DMS53 (cell line): ENCODE measurements at places on chromosomes 3 and 15.

DNA sequence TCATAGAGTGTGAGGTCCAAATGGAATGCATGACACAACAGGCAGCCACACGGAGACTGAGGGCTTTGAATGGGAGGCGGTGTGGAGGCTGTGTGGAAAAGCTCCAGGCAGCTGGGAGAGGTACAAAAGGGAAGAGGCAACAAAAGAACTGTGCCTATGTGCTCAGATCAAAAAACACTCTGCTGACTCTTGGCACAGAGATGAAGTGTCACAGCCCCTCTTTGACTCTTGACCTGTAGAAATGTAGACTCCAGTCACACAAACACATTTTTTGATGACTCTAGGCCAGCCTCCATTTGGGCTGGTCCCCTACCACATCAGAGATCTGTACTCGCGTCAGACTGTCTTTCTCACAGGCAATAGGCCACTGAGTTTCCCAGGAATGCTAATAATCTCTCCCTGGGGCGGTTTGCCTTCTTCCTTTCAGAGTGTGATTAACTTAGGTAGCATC is 456.0 kb downstream of the TUSC7 start:
- DNase-seq = no peak

DNA sequence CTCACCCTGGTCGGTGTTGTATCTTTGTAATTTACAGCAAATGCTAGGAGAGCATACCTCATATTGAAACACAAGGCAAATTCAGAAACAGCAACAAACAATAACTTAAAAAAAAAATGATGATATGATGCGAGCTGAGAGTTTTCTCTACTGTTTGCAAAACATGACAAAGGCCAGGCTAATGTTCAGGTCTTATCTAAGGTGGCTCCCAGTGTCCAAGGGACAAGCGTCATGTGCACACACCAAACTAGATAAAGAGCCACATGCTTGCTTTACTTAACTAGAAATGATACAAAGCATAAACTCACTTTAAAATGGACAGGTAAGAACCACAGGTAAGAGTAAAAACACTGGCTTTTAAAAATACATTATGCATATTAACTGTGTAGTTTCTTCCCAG is 375.9 kb downstream of the FOXP1 start:
- DNase-seq = peak; percentile 45

DNA sequence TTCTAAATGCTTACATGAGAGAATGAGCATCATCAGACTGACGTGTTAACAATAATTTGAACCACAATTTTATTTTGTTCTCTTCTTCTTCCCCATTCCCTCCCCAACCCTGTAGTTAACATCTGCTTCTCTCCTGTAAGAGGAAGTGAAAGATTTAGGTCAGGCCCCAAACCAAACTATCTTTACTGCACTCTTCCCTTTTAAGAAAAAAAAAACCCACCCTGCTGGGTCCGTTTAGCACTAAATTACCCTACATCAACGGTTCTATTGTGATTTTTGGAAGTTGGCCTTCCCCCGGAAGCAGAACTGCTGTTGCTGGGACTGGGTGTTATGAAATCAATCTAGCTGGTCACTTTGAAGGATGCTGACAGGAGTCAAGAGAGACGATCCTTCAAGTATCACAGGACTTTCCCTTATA is 49.4 kb downstream of the NFKBIZ start:
- DNase-seq = no peak

DNA sequence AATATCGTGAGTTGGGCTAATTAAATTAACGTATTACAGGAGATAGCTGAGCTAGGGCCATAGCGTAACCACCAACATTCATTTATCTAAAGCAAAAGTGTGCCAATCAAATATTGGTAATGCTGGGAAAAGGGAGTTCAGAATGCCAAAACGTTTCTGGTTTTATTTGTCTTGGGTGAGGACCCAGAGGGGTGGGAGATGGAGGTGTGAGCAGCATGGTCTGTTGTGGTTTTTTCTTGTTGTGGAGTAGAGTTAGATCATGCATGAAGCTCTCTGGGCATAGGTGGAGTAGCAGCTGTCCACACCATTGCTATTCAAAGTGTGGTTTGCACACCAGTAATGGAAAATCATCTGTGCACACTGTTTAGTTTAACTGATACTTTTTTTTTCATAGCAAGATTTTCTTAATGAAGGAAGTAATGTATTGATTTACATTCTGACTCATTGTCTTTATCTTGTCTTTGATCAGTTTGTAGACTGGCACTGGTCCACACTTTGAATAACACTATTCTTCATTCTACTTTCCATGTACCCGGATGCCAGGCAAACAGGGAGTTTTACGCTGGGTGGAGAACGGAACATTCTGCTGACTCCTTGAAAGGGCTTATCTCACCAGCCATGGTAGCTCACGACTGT is 50.8 kb upstream of the CRTC3 start:
- no peak for DNase-seq

GRCh38 chr3:68757157-68757556 is 175.2 kb downstream of the TAFA4 start:
- DNase-seq = no peak

DNA sequence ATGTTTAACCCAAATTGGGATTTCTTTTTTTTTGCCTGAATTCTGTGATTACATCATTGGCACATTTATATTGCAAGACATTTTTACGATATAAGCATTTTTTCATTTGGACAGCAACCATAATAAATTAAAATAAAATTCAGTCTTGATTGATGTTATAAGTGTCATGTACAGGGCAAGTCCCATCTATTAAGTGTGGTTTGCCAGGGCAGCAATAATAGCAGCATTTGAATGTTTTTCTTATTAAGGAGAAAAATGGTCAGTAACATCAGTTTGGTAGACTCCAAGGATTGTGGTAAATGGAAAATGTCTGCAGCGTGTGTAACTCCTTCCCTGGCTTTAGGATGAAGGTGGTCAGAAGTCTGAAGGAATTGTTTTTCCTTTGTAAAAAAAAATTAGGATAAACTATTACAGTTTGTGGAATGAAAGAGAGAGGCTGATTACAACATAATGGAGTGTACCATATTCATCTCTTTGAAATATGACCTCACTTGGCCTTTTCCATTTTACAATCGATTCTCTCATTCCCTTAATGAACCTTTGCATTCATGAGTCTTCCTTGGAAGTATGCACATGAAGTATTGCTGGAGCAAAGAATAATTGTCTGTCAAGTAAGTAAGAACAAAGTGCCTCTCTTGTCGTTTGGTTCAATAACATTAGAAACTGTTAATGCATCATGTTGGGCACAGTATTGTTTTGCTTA is 405.4 kb upstream of the THRB start:
- DNase-seq = no peak

- DNase-seq = no peak
Observed at GRCh38 chr3:45711931-45712330, 22.7 kb downstream of the SACM1L start.

DNA sequence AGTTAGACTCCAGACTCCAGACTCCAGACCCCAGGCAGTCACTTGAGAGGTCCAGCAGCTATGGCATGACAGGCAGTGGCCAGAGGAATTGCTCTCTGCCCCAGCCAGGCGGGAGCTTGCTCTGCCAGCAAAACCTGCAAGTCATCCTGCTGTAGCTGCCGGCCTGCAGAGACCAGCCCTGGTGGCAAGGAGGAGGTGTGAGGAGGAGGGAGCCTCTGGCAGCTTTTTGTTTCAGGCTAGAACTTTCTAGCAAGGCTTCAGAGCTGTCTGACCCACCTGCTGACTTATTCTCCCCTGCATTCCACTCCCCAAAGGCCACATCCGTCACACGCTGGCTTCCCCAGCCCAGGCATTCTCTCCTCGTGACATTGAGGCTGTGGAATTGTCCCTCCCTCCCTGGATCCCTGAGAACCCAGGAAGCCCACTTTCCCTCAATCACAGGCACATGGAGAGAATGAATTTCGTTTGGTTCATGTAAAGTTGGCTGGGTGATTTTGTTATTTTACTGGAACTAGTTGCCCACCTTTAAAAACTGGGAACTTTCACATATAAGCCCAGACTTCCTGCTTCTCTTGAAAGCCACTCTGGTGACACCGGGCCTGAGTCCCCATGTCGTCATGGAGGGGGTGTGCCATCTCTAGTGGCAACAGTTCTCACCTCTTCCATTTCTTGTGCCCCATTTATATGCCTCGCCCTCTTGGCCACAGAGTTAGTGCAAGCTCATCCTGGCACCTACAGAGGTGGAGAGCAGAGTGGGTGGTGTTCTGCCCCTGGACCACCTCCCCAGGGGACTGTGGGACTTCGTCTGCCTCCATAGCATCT is 82.7 kb downstream of the ABHD5 start:
- peak; percentile 14 for DNase-seq

GRCh38 chr3:134364061-134364935 is 9.9 kb downstream of the AMOTL2 start:
- no peak for DNase-seq

DNA sequence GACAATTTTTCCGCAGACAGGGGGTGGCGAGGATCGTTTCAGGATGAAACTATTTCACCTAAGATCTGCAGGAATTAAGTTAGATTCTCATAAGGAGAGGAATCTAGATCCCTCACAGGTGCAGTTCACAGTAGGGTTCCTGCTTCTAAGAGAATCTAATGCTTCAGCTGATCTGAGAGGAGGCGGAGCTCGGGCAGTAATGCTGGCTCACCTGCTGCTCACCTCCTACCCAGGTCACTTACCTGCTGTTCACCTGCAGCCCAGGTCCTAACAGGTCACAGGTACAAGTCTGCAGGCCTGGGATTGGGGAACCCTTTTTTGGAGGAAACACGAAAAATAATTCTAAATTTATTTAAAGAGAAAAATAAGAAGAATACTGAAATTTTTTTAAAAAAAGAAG is 406.8 kb downstream of the MCTP2 start:
- DNase-seq = no peak

DNA sequence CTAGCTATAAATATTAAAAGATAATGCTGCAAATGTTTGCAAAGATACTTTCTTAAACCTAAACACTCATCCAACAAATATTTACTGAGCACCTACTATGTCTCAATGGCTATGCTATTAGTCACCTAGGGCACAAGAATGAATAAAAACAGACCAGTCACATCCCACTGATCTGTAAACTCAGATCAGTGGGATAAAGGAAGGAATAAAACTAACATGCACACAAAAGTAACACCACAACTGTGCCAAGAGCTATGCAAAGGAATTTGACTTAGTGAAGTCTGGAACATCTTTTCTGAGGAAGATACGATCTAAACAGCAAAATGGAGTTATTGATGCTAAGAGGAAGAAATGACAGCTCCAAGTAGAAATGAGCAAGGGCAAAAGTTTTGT is 56.6 kb downstream of the CBLB start:
- DNase-seq = no peak

DNA sequence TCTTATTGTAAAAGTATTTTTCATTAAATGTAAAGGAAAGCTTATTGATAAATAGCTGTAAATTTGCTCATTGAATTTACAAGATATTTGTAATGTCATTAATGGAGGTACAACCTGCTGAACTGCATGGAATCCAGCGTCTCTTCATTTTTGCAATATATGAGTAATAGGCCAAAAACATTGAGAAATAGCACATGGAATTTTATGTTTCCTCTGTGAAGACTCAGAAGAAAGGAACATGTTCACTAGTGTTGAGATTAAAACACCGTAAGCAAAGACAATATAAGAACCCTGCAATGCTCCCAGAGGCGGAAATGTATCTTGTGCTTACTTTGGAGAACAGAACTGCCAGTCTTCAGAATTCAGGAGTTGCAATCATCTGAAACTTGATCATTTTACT is 167.6 kb downstream of the ALDH1A2 start:
- no peak for DNase-seq

- DNase-seq = no peak
Observed at GRCh38 chr15:80727196-80727595, 32.1 kb downstream of the ABHD17C start.

GRCh38 chr3:48299746-48300712 is 33.4 kb downstream of the SPINK8 start:
- no peak for DNase-seq

DNA sequence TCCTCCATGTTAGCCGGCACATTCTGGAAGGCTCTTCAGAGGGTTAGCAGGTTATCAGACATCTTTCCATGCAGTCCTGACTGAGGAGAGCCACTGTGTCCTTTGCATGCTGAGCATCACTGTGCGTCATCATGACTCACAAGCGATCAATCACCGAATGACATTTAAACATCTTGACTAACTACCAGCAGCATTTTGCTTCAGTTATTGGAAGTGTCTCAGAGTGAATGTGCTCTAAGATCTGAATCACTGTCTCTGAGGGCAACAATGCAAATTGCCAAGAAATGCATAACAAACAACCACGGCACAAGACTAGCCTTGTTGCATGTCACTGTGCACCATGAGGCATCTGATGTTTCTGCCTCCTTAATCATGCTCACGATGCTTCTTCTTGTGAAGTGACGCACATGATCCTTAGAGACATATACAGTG is 18.3 kb upstream of the ATP8B4 start:
- DNase-seq = no peak

- DNase-seq = no peak
Observed at GRCh38 chr3:141081141-141081795, 30.1 kb downstream of the SPSB4 start.

DNA sequence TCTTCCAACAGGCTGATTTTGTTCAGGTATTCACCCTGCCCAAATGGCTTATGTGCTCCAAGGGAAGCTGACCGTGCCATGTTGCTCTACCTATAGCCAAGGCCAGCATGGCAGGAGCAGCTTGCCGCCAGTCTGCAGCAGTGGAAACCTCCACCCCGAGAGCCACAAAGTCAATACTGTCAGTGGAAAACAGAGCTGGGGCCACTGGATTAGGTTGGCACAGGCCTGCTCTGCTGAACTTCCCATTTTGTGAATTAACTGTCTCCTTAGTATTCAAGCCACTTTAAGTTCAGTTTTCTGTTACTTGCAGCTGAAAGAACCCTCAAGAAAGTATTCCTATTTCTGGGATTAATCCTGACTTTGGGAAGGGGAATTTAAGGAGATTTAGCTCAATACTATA is 63.8 kb upstream of the XCR1 start:
- DNase-seq = no peak

DNA sequence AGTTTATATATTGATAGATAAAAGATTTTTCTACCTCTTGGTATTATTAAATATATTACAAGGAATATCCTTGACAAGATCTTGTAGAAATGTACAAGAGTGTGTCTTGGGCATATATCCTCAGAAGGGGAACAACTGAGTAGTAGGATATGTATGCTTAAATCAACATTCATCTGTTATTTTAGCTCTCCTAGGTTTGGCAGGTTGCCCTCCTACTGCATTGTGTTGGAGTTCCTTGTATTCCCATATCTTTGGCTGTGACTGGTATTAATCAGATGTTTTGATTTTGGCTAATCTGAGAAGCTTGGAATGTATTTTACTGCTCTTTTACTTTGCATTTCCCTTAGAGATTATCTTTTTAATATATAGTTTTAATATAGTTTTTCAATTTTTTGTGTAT is 4.6 kb downstream of the MYRIP start:
- peak; percentile 18 for DNase-seq

- DNase-seq = no peak
Observed at GRCh38 chr15:64029633-64030032, 16.7 kb downstream of the DAPK2 start.

- DNase-seq = peak; percentile 19
Observed at GRCh38 chr15:45387380-45388007, 9.2 kb upstream of the GATM start.

DNA sequence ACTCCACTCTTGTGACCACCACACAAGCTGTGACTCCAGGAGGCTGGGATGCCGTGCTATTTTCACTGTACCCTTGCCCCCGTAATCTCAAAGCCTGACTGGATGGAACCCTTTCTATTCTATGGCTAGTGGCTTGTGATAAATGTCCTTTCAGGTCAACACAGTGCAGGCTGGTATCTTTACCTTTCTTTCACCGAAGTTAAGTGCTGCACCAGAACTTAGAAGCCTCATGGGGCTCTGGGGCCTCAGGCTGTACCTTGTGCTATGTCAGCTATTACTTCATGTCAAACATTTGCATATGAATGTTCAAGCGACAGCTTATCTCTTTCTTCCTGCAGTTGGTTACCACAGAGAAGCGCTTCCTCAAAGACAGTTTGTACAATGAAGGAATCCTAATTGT is 66.8 kb downstream of the RPL39L start:
- no peak for DNase-seq
